ENCODE measurements at places on chromosomes 5 and 9.
A peak's percentile ranks its signal among the peaks of the same experiment; 100 is the strongest.

GRCh38 chr9:107922260-107922659 lies 432.7 kb upstream of the KLF4 start:
- no peak for DNase-seq

DNA sequence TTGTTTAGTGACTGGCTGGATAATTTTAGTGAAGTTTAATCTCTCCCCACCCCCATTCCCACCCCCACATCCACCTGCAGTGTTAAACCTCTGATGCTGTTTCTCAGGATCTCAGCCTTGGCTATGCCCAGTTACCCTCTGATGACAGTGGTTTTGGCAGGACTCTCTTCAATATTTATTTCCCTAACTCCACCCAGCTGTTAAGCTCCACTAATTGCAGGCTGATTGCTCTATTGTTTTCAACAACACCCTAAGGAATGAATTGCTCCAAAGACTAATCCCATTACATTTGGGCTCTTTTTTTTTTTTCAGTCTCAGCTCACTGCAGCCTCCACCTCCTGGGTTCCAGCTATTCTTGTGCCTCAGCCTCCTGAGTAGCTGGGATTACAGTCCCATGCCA lies 46.3 kb downstream of the PHAX start:
- DNase-seq: no peak

GRCh38 chr5:61342071-61342501 lies 10.0 kb downstream of the ZSWIM6 start:
- no peak for DNase-seq

DNA sequence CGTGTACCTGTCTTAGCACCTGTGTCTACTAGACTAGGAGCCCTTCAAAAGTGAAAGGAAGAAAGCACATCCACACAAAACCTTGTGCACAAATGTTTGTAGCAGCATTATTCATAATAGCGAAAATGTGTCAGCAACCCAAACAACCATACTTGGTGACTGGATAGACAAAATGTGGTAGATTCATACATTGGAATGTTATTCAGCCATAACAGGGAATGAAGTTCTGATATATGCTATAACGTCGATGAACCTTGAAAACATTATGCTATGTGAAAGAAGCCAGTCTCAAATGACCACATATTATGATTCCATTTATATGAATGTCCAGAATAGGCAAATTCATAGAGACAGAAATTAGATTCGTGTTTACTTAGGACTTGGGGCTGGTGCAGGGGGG lies 57.8 kb upstream of the LARP1 start:
- DNase-seq: no peak

- DNase-seq: no peak
These were observed 128.3 kb downstream of the PCSK5 start for GRCh38 chr9:76018761-76019160.

GRCh38 chr5:68170826-68171558 lies 44.6 kb upstream of the PIK3R1 start:
- no peak for DNase-seq

GRCh38 chr5:171312129-171312974 lies 3.3 kb downstream of the TLX3 start:
- DNase-seq: no peak

- no peak for DNase-seq
These were observed 82.6 kb downstream of the CETN3 start for GRCh38 chr5:90326995-90327394.

GRCh38 chr5:64165500-64166200 lies at the start of gene RNF180:
Gene RNF180 (plus strand): TSS chr5:64165843. CDS start chr5:64200808, 34,965 bp downstream.
- no peak for DNase-seq

DNA sequence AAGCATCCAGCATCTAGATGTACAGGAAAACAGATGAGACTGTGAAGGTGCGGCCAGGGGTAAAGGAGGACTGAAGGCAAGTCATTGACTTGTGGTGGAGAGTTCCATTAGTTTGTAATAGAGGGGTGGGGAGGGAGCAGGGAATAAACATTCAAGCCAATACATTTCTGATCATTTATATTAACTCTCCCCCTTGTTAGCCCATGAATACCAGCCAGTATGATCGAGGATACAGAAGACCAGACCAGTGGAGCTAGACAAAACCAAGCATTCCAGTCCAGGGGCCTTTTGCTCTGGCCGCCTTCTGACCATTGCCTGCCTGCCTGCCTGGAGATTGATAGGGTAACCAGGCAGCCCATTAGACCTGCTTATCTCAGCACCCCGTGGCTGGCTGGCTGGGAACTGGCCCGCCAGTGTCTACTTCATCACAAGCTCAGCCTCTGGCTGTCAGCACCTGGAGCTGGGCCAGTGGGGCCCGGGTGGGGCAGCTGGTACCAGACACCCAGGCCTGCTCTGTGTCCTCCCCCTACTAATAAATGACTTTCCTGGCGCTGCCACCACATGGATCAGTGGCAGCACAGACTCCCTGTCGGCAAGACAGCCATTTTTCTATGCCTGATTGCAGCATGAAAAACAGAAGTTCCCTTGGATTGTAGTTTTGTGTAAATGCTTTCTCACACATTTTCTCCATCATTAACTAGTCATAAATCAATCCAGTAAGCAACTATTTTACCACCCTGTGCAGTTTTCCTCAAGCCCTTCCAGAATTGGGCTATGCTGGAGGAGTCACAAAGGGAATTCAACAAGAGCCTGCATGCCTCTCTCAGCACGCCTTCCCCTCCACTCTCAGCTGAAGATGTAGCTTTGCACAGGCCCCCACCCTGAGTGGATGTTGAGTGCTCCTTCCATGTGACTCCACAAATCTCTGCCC lies 181.3 kb downstream of the SNCAIP start:
- no peak for DNase-seq

DNA sequence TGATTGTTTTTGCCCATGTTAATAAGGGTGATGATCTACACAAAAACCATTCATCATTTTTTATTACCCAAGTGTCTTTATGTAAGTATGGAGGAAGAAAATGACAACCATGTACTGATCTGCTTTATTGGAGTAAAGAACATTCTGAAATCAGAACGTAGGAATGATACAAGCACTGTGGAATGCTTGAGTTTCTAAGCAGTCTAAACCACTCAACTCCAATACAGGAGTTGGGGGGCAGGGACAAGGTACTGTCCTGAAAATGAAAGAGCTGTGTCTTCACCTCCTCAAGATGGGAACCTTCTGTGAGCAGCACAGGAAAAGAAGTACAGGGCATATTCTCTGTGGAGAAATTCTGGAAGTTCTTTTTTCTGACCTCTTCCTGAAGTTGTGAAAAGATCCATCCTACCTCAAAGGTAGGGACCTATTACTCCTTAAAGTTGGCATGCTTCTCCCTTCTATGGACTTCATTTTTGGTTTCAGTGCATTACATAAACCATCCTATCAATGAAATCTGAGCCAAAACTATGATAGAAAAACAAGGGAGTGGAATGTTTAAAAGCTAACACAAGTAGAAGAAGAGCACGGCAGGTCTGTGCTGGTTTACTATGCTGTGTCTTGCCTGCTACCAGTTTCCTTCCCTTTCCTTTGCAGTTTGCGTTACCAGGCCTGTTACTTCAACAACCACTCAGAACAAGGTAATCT lies 202.6 kb downstream of the SEMA5A start:
- no peak for DNase-seq

- DNase-seq: no peak
These were observed 9.9 kb downstream of the RAD23B start for GRCh38 chr9:107292821-107293542.

DNA sequence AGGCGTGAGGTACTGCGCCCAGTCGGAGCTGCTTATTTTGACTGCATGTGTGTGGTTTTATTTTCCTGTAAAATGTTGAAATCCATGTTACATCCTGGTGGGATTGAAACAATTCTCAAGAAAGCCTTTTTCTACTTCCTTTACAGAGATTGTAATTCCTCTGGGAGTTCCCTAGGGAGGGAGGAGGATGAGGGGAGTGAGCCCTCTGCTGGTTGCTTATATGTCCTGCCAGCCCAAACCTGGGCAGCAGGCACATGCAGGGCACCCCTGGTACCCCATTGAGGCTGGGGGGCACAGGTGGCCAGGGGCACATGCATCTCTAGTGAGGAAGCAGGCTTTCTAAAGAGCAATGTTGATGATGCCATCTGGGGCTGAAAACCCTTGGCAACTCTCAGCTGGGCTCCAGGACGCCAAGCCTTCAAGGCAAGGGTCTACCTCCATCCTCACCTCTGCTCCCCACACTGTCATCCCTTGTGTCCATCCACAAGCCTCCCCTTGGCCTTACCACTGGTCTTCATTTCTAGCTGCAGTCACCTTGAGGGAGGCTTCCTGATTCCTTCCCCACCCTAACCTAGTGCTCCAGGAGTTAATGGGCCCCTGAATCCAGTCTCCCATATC lies 84.7 kb upstream of the TNFSF8 start:
- peak; percentile 30 for DNase-seq

DNA sequence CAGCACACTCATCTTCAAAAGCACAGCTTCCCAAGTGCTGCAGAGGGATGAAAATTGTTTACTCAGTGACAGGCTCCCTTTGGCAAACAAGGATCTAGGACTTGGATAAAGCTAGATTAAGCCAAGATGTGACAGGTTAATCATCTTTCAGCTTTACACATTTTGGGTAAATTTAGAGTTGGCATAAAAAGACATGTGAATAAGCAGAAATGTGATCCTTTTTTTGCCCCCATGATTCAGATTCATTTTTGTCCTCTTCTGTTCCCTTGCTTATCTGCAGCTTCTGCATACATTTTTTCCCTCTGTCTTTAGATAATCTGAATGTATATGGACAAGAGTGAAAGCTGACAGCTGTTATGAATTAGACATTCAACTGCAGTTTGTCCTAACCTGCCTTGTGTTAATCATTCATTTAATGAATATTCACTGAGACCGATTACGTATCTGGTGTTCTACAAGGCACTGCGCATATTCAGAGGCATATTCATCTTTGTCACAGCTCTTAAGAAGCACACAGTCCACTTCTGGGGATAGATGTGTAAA lies 19.6 kb downstream of the ADAMTSL1 start:
- no peak for DNase-seq

DNA sequence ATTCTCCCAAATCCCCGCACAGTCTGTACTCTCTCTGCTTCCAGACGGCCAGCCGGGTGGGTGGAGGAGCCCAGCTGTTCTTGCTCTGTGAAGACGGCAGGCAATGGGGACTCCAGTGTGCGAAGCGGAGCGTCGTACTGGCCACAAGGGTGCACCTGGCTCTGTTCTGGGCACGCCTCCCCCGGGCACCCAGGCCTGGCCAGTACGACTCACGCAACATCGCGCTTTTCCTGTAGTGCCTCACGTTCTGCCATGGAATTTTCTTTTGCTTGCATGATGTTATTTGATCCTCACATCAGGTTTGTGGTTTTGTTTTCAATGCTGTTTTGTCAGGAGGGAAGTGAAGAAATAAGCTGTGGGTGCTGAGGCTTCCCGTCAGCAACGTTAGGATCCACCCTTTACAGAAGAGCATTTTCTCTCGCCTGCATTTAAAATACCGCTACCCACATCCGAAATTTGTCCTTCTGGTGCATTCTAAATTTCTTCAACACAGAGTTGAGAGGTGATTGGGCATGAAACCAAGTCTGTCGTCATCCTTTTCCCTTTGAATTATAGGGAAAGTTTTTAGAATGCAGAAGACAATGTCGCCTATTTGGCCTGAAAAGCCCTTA lies 311.7 kb downstream of the TRIM36 start:
- no peak for DNase-seq

- DNase-seq: no peak
These were observed 9.6 kb downstream of the PRRT1B start for GRCh38 chr9:131554843-131555351.

DNA sequence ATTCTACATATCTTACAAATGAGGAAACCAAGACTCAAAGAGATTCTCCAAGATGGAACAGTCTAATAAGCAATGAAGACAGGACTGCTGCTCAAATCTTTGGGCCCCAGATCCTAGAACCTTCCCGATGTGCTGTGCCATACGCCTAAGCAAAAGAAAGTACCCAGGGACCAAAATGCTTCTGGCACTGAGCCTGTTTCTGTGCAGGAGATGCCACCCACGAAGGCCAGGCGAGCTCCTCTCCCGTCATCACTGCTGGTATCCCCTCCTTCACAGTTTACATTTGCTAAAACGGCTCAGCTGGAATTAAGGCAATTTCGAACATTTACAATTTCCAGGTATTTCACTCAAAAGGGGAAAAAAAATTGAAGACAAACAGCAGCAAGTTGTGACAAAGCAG lies 277.5 kb downstream of the DENND1A start:
- no peak for DNase-seq

GRCh38 chr9:109031241-109031640 lies 17.9 kb upstream of the CTNNAL1 start:
- no peak for DNase-seq

GRCh38 chr9:137807721-137808703 lies 69.6 kb upstream of the CACNA1B start:
- DNase-seq: peak; percentile 27

- no peak for DNase-seq
These were observed 46.2 kb upstream of the SLC28A3 start for GRCh38 chr9:84386753-84387152.

GRCh38 chr9:96450613-96451528 lies 902 bp downstream of the HABP4 start:
- peak; percentile 57 for DNase-seq

- peak; percentile 37 for DNase-seq
These were observed at the start of gene SEMA5A for GRCh38 chr5:9545992-9546851. Gene SEMA5A (minus strand): TSS chr5:9546075. CDS start chr5:9379946, 166,129 bp downstream.

GRCh38 chr9:125508249-125508648 lies 198.8 kb downstream of the MAPKAP1 start:
- no peak for DNase-seq

GRCh38 chr9:107635101-107635802 lies 145.7 kb upstream of the KLF4 start:
- DNase-seq: no peak

DNA sequence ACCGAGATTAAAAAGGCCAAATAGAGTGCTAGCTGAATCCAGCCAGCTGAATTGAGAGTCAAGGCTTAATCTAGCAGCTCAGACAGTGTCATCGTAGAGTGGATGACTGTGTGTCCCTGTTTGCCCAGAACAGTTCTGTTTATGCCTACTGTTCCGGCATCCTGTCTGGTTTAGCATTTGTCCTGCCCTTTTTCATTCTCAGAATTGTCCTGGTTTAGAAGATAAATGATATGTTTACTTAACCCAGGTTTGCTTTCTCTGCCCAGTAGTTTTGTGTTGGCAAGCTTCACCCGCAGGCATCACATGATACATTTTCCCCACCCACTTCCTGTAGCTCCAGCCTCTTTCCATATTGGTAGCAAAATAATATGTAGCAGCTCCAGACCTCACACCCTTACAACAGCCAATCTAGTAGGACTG lies 41.3 kb upstream of the ZSWIM6 start:
- no peak for DNase-seq

- DNase-seq: no peak
These were observed 374.9 kb upstream of the TRPC7 start for GRCh38 chr5:136740228-136740627.

DNA sequence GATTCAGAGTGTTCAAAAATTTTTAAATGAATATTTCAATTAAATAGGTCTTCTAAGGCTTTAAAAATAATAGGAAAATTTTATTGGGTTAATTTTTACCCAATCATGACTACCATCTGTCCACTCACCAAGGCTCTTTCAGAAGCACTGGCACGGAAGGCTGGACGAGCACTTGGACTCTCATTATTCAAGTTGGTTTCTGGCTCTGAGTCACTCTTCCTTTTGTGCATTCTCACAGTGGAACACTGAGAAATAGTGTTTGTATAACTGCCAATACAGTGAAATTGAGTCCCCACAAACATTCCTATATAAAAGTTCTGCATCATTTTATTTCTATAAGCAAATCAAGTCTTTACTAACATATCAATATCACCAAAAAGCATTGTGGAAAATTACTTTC lies 1149.0 kb downstream of the EFNA5 start:
- DNase-seq: no peak

- no peak for DNase-seq
These were observed 1166.2 kb downstream of the TAF11L14 start for GRCh38 chr5:18800293-18801025.

- DNase-seq: no peak
These were observed 638.3 kb downstream of the HTR1A start for GRCh38 chr5:63323926-63324325.

GRCh38 chr5:133902511-133903118 lies 65.8 kb downstream of the C5orf15 start:
- no peak for DNase-seq

Data from activated naive CD4-positive, alpha-beta T cell treated with anti-CD3 and anti-CD28 coated beads, Interleukin-2, amount 10 ng/mL, durations not matched to agents 7 days and 5 days (primary cell).